Left ventricle myocardium inferior (tissue), 1 donor: ENCODE measurements at places on chromosomes 13 and 19.

DNA sequence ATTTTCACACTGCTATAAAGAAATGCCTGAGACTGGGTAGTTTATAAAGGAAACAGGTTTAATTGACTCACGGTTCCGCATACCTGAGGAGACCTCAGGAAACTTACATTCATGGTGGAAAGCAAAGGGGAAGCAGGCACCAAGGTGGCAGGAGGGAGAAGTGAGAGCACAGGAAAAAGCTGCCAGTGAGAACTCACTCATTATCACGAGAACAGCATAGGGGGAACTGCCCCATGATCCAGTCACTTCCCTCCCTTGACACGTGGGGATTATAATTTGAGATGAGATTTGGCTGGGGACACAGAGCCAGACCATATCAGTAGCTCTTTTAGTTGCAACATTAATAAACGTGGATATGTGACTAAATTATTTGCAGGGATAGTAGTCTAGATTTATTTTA, 4.3 kb upstream of the KCTD4 start:
- no peak for DNase-seq

DNA sequence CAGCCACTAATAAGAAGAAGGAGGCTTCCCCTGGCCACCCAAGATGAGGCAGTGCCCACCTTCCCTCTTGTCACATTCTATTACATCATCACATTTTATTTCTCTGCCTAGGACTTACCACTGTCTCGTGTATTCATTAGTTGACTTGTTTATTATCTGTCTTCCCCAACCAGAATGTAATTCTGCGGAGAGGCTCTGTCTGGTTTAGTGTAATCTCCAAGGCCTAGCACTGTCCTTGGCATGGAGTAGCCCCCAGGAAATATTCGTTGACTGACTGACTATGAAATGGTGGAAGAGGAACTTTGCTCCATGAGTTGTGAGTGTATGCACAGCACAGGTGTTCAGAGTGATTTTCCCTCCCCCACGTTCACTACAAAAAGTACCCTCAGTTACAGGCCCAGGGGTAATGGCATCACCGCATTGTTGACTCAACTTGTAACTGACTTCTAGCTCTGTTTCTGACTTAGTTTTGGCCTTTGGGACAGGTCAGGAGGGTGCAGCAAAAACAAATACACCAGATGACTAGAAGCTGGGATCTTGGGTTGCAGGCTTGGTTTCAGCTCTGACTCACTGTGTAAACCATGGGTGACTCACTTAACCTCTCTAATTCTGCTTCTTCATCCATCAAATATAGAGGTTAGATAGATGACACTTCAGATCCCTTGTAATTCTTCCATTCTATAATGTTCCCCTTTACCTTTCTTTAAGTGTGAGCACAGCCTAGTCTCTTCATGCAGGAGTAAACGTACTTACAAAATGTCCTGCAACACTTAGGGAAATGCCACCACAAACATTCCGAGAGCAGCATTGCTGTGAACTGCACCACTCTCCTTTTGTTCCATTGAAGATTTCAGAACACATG, 229.7 kb downstream of the KCNRG start:
- no peak for DNase-seq

DNA sequence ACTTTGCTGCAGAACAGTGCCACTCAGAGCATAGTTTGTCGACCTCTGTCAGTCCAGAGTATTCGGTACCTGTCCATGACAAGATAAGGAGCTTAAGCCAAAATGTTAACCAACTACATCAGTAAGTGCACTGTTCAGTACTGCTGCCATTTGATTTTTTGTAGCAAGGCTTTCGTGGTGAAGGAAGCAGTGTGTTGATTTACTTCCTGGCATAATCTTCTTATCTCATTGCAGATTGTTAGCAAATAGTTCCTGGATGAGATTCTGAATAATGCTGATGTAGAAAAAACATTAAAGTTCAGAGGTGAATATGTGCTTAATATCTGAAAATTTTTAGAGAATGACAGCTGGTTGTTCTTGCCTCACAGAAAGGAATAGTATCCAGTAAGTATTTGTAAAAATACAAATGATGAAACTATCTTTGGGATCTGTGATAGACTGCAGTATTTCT, 85.7 kb downstream of the LRRC63 start:
- no peak for DNase-seq

DNA sequence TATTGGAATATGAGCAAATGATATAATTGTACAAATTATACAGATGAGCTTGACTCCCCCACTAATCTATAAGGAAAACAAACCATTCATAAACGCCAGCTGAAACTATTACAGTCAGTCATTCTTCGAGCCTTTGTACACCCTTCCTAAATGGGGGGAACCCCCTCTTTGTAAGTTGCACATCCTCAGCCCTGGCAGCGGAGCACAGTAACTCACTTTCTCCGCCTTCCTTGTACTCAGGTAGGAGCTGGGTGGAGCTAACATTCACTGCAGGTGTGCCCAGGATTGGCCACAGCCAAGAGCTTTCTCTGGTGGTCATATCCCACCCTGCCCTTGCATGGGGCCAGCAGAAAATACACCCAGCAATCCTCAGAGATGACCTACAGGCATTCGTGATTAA, 28.6 kb downstream of the PIN1 start:
- DNase-seq, result no peak

GRCh38 chr13:40596484-40596883, 70.0 kb downstream of the FOXO1 start:
- DNase-seq, result no peak

DNA sequence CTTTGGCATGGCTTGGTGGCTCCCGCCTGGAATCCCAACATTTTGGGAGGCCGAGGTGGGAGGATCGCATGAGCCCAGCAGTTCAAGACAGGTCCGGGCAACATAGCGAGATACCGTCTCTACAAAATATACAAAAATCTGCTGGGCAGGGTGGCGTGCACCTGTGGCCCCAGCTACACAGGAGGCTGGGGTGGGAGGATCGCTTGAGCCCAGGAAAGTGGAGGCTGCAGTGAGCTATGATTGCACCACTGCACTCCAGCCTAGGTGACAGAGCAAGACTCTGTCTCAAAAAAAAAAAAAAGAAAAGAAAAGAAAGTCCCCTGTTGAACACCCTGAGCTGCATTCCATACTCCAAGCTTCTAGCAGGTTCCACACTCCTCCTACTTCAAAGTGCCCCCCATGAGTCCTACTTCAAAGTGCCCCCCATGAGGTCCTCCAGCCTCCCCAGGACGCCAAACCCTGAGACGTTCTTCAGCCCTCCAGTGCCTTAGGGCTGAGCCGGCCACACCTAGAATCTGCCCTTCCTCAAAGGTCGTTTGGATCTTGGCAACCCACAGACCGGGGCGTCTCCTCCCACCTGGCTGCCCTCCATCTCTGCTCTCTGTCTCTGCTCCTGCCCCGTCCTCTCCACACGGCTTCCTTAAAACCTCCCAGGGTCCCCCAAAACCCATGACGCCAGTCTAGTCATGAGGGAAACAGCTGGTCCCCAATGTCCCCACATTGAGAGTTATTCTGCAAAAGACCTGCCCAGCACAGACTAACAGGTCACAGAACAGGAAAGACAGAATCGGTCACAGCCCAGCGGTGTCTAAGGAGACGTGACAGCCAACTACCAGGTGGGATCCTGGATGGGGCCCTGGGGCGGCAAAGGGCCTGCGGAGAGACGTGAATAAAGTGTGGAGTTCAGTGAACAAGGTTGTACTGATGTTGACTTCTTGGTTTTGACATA, 4.8 kb downstream of the TJP3 start:
- DNase-seq, result no peak

DNA sequence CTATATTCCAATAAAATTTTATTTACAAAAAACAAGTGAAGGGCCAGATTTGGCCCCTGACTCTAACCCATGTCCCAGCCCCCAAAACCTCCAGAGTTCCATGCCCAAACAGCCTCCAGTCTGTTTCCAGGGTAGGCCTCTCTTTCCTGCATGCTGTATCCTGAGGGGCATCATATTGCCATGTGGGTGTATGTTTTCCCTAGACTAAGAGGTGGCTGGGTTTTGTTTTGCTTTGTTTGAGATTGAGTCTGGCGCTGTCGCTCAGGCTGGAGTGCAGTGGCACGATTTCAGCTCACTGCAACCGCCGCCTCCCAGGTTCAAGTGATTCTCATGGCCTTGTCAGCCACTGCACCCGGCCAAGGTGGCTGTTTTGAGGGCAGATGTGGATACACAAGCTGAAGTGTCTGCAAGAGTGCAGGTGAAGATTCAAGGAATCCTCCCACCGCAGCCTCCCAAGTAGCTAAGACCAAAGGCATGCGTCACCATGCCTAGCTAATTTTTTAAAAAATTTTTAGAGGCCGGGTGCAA, 23.6 kb upstream of the LSM14A start:
- no peak for DNase-seq

DNA sequence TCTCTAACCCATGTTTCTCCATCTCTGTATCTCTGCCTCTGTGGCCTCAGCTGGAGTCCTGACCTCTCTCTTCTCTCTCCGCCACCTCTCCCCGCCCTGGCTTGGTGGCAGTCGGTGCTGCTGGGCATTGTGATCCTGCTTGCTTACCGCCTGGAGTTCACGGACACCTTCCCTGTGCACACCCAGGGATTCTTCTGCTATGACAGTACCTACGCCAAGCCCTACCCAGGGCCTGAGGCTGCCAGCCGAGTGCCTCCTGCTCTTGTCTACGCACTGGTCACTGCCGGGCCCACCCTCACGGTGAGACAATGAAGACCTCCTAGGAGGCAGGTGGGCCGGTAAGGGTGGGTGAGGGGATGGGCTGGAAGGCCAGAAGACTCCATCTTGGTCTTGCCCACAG, 4.2 kb downstream of the PLPPR2 start:
- no peak for DNase-seq

DNA sequence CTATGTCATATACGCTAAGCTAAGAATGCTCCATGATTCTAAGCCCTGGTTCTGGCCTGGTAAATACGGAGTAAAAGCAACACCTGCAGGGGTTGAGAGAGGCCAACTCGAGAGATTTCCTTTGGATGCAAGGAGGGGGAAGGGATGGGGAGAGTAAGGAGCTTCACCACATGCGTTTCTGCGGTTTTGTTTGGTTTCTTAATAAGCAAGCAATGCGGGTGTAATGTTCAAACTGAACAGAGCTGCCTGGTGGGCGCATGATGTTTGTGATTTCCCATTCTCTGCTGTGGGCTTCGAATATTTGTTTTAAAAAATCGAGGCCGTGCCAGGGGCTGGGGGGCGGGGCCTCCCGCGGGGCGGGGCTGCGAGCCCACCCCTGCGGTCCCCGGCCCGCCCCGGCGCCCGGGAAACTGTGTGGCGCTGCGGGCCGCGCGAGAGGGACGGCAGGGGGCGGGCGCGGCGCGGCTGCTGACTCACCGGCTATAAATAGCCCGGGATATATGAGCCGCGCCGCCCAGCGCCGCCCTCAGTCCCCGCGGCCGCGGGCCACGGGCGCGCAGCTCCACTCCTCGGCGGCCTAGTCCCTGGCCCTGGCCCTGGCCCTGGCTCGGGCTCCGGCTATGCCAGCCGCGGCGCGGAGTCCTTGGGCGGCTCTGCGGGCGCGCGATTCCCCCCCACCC, 5.1 kb downstream of the BBC3 start:
- DNase-seq, result peak; percentile 89

DNA sequence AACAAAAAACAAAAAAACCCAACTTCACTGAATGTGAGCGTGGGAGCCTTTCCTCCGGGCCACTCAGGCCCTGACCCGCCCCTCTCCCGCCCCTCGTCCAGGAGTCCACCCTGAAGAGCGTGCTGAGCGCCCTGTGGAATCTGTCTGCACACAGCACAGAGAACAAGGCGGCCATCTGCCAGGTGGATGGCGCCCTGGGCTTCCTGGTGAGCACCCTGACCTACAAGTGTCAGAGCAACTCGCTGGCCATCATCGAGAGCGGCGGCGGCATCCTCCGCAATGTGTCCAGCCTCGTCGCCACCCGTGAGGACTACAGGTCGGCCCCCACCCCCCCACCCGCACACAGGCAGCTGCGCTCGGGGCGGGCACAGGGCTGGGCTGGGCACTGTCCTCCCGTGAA, 11.9 kb downstream of the APC2 start:
- DNase-seq, result no peak

GRCh38 chr13:27083183-27083582, 88.4 kb downstream of the USP12 start:
- no peak for DNase-seq

DNA sequence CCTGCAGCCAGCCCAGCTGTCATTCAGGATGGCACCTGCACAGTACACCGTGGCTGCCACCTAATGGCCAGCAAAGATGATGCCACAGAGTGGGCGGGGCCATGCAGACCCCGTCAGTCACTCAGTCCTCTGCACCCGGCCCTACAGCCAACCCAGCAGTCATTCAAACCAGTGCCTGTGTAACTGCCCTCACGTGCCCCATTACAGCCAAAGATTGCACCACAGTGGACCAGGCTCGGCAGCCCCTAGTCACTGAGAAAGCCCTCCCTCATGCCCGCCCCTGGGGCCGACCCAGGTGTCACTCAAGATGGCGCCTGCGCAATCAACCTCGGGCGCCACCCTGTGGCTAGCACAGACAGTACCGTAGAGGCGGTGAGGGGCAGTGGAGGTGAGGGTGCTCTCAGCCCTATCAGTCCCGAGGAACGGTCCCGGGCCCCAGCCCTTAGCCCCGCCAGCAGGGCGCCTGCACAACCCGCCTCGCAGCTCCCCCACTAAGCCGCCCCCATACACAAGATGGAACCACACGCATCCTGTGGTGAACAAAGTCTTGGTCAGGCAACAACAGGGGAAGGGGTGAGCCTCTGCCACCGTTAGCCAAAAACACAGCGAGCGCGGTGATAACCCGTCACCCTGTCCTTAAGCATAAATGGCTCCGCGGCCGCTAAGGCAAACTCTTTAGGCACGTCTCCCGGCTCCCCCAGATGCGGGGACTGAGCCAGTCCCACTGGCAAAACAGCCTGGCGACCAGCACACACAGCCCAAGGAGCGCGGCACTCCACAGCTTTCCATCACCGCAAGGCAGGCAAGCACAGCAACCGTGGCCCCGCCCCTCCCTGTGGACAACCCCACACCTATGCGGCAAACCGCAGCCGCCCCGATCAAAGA, 2.3 kb downstream of the PEG3 start:
- peak; percentile 66 for DNase-seq

GRCh38 chr19:54297759-54298305, 15.1 kb downstream of the LILRA5 start:
- DNase-seq, result no peak

- no peak for DNase-seq
Measured at GRCh38 chr13:50358231-50359040, 343.2 kb downstream of the KCNRG start.
